ENCODE measurements at places on chromosomes 13 and 19.

GRCh38 chr13:98559169-98559568 lies 17.7 kb downstream of the STK24 start:
- DNase-seq: no peak

DNA sequence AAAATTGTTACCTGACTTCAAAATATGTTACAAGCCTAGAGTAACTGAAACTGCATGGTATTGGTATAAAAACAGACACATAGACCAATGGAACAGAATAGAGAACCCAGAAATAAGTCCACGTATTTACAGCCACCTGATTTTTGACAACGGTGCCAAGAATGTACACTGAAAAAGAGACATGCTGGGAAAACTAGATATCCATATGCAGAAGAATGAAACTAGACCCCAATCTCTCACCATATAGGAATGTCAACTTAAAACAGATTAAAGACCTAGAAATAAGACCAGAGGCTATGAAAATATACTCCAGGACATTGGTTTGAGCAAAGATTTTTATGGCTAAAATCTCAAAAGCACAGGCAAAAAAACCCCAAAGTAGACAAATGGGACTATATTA lies 76.5 kb downstream of the LATS2 start:
- DNase-seq: no peak

- DNase-seq: no peak
These were observed 15.8 kb downstream of the GPR180 start for GRCh38 chr13:94617389-94618000.

- no peak for DNase-seq
These were observed 103.9 kb upstream of the OBI1 start for GRCh38 chr13:78762825-78763224.

DNA sequence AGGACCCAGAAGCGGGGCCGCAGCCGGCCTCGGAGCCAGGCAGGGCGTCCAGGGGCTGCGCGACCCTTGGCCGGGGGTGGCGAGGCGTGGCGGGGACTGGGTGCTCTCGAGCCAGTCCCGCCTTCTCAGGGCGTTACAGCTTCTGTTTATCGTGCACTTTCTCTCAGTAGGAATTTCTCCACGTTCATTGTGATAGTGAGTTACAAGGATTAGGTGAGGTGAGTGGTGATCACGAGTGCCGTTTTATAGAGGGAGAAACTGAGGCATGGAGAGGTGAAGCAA lies 600 bp downstream of the AP1M1 start:
- no peak for DNase-seq

GRCh38 chr13:59450229-59450628 lies 713.5 kb downstream of the DIAPH3 start:
- no peak for DNase-seq

GRCh38 chr13:71312923-71313322 lies 554.1 kb downstream of the DACH1 start:
- no peak for DNase-seq

GRCh38 chr13:52652980-52653303 lies 306 bp downstream of the SUGT1 start:
- no peak for DNase-seq

GRCh38 chr19:46155237-46155636 lies 7.2 kb downstream of the IGFL2 start:
- DNase-seq: no peak

- no peak for DNase-seq
These were observed 51.8 kb downstream of the CCDC70 start for GRCh38 chr13:51913421-51914136.

DNA sequence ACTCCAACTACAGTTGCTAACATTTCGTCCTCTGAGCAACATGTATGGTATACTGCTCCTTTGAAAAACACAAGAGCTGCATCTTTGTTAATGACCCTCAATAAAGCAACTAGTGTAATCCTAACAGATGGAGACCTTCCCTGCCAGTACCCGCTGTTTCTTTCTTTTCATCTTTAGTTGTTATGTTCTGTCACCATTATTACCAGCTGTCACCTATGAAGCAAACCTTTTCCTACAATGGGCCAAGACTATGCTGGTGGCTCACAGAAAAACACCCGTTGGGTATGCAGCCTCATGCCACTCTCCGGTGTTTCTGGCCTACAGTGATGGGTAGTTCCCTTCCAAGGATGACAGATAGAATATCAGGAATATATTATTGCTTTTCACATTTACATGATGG lies 29.7 kb upstream of the CYSLTR2 start:
- DNase-seq: no peak

- no peak for DNase-seq
These were observed 22.1 kb upstream of the SACS start for GRCh38 chr13:23455401-23456185.

- no peak for DNase-seq
These were observed 506.0 kb upstream of the ATXN8OS start for GRCh38 chr13:69601661-69602060.

DNA sequence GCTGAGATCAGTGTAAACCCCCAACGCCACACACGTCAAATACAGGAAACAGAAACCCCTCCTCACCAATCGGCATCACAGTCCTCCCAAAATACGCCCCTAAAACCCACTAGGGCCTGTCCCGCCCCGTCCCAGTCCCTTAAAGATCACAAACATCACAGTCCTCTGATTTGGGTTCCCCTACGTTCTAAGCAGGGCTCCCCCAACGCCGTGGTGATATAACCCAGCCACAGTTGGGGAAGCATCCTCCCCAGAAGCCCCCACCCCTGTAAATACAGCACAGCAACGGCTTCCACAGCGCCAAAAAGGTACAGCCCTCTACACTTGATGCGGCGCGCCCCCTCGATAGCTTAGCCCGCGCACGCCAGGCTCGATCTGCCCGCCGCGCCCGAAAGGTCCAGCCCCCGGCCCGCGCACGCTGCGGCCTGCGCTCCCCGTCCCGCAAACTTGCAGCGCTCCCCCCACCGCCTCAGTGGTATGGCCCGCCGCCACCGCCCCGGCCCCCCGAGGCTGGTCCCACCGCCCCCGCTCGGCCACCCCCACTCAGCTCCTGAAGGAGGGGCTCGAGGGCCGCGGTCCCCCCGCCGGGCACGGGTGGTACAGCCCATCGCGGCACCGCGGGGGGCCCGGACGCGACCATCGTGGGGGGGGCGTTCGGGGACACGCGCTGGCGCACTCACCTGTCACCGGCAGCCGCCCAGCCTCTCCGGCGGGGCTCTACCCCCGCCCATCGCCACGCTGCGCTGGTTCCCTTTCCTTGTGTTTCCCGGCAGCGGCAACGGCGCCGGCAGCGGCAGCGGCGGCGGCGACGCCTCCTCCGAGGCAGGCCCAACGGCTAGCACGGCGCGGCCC lies at the start of gene AKT2:
TSS of gene AKT2 (minus strand) at position 845 of the 852 bp plus-strand sequence. CDS start 20,078 bp downstream, outside the sequence.
- peak; percentile 74 for DNase-seq

GRCh38 chr13:41490371-41491015 lies 33.1 kb downstream of the RGCC start:
- no peak for DNase-seq

DNA sequence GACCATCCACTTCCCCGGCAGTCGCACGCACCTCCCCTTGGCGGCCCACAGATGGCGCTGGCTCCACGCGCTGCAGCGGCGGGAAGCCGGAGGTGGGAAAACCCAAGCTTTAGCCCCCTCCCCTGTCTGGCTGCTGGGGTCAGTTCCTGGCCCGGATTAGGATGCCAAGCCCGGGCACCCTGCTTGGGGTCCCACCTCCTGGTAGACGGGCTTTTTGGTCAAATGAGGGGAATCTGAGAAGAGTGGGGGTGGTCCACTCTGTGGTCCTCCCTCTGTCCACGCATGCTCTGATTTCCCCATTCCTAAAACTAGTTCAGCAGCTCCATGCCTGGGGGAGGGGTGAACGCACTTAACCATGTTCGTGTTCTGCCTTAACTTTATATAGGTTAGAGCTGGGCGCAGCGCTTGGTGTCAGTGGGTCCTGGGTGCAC lies 8.1 kb upstream of the ADGRE2 start:
- DNase-seq: peak; percentile 40

- DNase-seq: no peak
These were observed 1248.8 kb downstream of the UQCRFS1 start for GRCh38 chr19:27964185-27964584.

DNA sequence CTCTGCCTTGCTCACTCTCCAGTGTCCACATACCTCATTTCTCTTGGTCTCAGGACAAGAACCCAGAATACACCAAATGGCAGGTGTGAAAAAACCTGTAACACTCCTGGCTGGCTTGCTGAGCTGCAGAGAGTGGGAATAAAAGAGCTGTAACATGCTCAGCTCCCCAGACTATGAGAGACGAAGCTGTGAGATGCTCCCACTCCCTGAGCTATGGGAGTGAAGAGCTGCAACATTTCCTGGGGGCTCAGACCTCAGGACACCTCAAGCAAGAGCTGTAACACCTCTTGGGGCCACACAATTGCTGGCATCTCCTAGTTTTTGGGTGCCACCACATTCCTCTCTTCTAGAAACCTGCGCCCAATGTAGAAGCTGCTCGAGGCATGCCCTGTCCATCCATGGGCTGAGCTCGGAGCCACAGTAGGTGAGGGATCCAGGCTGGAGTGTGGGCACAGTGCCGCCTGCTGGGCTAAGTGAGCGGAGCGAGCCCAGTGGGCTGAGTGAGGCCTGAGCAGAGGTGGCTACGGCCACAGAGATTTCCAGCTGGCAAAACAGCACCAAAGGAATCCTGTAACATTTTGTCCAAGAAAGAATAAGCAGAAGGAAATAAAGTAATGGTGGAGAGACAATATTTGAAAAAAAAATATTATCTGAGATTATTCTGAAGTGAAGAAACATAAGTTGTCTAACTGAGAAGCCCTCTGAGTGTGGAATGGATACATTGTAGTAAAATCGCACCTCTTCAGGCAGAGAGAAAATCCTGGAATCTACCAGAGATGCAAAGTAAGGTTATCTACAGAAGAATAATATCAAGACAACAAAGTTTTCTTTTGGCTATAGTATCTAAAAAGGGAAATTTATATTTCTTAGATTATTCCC lies 186.2 kb upstream of the PCDH9 start:
- DNase-seq: no peak

DNA sequence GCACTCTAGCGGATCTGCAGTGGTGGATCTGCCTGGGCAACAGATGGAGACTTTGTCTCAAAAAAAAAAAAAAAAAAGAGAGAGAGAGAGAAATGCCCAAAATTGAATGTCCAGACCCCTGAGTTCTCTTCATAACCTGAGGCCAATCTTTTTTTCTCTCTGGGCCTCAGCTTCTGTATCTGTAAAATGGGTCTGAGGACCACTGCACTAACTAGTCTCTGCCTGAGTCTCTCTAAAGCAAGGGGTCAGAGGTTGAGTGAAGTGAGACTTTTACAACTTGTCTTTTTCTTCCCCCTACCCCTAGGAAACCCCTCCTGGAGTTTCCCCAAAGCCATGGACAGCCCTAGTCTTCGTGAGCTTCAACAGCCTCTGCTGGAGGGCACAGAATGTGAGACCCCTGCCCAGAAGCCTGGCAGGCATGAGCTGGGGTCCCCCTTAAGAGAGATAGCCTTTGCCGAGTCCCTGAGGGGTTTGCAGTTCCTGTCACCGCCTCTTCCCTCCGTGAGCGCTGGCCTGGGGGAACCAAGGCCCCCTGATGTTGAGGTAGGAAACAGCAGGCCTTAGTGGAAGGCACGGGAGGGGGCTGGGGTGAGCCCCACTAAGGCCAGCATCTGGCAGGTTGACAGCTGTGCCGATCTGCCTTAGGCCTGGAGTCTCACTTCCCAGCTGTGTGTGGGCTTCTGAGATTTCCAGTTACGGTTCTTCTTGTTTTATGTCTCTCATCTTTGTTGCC lies 1.8 kb downstream of the TMEM91 start:
- no peak for DNase-seq

DNA sequence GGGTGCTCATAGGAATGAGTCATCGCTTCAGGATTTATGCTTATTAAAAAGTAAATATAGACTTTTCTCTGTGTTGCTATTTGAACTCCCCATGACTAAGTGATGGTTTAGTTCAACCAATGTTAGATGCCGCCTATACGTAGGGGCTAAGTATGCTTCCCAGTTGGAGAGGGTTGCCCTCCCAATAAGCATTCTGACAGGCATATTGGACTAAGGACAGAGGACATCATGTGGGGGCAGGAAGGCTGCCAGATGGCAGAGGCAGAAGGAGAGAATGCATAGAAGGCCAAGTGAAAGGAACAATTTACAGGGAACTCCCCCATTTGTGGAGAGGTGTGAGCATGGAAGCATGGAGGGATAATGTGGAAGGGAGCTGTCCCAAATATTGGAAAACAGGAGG lies 318.4 kb upstream of the OBI1 start:
- no peak for DNase-seq

DNA sequence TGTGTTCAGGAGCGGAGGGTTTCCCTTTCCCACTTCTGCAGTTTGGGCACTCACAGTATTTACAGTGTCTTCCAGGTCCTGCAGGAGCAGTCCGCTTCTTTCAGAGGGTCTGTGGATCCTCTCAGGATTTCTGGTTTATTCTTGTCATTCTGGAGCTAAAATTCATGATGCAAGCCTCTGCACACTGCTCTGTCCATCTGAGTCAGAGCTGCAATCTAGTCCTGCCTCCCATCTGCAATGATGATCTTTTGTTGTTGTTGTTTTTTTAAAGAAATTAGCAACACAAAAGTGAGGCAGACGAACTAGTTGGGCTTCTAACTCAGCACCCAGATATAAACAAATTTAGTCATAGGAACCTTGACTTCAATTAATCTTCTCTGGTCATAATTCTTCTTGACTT lies 86.5 kb downstream of the DLEU7 start:
- no peak for DNase-seq

- DNase-seq: no peak
These were observed 874 bp upstream of the DNM2 start for GRCh38 chr19:10717054-10717355.

- no peak for DNase-seq
These were observed 11.7 kb upstream of the KL start for GRCh38 chr13:33004511-33004910.

DNA sequence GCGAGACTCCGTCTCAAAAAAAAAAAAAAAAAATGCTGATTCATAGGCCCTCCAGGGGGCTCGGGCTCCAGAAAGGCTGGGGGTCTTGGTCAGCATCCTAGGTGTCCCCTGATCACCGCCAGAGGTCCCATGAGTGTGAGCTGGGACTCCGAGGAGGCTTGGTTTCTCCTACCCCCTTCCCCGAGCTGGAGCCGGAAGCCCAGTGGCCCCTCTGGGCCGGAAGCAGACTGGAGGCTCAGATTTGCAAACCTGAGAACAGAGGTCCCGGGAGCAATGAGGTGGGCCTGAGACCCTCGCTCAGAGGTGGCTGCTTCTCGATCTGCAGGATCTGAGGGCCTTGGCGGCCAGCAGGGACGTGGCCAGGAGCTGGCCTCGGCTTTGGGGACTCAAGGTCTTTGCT lies 41.5 kb downstream of the EFNA2 start:
- no peak for DNase-seq

Measured in activated CD4-positive, alpha-beta memory T cell treated with anti-CD3 and anti-CD28 coated beads for 36 hours (primary cell).